ENCODE measurements at places on chromosomes 7 and 10.

DNA sequence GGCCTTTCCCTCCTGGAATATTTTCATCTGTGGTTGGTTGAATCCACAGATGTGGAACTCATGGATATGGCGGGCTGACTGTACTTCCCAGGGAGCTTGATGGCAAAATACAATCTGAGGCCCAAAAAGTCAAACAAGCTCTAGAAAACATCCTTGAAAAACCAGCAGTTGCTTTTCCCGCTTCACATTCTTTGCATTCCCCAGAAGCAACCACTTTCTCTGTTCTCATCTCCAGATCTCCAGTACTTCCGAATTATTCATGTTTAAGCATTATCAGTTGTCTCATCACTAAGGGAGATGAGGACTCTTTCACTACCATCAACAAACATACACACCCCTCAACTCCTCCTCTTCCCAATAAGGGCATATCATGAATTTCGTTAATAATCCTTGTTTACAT, 55.3 kb downstream of the KIF5B start:
- no peak for DNase-seq

- no peak for DNase-seq
These were observed 267.2 kb downstream of the PAXIP1 start for GRCh38 chr7:154735766-154736165.

- no peak for DNase-seq
These were observed 69.9 kb downstream of the SNX13 start for GRCh38 chr7:17870406-17870805.

- no peak for DNase-seq
These were observed 207.7 kb downstream of the TPK1 start for GRCh38 chr7:144628176-144628575.

DNA sequence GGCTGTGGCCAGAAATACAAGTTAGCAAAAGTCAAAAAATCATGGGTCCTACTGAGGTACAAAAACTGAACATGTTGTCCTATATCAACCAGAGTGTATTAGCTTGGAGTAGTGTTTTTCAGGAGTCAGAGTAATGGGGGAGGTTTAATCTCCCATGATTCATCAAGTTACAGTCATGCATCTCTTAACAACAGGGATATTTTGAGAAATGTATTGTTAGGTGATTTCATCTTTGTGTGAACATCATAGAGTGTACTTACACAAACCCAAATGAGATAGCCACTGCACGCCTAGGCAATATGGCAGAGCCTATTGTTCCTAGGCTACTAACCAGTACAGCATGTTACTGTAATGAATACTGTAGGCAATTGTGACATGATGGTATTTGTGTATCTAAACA, 14.9 kb upstream of the TES start:
- DNase-seq = no peak

DNA sequence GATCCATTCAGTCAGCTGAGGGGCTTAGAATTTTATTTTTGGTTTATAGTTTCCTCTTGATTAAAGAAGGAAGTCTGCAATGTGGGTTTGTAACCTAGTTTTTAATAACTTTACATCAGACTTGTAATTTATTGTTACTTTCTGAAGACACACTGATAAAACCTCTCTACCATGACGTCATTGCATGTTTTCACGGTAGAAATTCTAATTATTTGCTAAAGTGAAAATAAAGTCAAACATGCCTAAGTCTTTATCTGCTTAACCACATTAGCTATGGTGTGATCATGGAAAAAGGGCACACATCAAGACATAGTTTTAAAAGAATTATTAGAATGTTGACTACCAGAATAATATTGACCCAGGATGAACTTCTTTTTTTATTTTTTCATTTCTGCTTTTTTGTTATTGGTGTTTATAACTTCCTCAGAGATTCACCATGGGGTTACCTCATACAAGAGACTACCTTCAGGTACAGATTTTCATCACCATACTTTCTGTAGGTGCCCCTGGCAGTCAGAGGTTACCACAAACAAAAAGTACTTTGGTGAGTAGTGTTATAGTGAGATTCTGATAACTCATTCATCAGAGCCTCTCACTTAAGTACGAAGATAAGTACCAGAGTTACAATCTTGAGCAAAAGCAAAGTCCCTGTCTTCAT, 7.0 kb upstream of the PANK1 start:
- DNase-seq = no peak

GRCh38 chr7:81297317-81297716, 378.5 kb upstream of the SEMA3C start:
- no peak for DNase-seq

All from stimulated activated CD8-positive, alpha-beta memory T cell treated with anti-CD3 and anti-CD28 coated beads, Interleukin-15, amount 100 ng/mL, for 48 hours (primary cell).